ENCODE measurements at places on chromosomes 11 and 22.

GRCh38 chr22:24695060-24695459, 79.5 kb downstream of the PIWIL3 start:
- no peak for DNase-seq

DNA sequence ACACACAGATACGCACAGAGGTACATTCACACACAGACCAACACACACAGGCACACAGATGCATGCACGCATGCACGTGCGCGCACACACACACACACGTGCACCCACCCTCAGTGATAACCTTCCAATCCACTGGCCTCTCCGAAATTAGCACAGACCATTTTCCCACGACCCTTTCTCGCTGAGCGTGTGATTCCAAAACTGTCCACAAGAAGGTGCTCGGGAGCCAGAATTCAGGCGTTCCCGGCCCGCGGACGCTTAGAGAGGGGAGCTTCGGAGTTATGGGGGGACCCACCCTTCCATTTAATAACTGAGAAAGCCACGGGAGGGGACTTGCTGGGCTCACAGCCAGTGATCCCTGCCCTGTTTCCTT, 33.8 kb upstream of the SLC35C1 start:
- DNase-seq, result peak; percentile 80

GRCh38 chr22:41920271-41920976, 5.5 kb upstream of the SHISA8 start:
- no peak for DNase-seq

GRCh38 chr11:47511917-47512316, 41.0 kb downstream of the CELF1 start:
- DNase-seq, result no peak

GRCh38 chr11:92180664-92181251, 43.9 kb upstream of the FAT3 start:
- no peak for DNase-seq

DNA sequence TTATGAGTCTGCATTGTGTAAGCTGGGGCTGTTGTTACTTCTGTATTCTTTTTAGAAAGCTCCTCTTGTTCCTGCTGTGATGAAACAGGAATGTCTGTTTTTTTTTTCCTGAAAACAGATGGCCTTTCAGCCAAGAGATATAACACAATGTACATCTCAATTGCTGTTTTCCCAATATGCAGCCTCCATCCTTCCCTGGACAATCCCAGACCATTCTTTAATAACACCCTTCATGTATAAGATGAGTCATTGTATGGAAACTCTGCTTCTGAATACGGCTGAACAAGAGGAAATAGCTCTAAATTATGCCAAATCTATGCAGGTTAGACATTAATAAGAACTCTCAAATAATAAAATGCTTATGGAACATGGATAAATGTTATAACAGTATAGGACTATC, 60.2 kb upstream of the LRRC4C start:
- DNase-seq, result no peak

GRCh38 chr22:21444701-21445436, 22.3 kb upstream of the TMEM191C start:
- DNase-seq, result no peak

DNA sequence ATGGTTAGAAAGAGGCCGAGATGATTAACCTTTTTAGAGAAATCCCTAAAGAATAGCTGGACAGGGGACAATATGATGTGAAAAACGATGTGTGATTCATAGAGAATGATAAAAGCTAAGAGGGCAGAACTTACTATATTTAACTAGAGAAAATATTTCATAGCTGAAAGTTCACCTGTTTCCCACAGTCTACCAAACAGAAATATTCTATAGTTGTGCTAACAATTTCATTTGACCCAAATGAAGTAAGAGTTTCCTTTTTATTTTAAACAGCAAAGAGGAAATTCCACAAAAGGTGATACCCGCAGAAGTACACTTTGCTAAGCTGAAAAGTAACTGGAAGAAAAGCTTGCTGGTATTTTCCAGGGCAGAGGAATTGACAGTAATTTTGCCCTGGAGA, 26.7 kb downstream of the ALKBH8 start:
- DNase-seq, result no peak

GRCh38 chr11:69062873-69063651, 14.3 kb downstream of the TPCN2 start:
- DNase-seq, result no peak

GRCh38 chr11:87871056-87871455, 304.2 kb downstream of the RAB38 start:
- DNase-seq, result no peak

- peak; percentile 32 for DNase-seq
Observed at GRCh38 chr11:10379022-10379421, 74.1 kb downstream of the ADM start.

DNA sequence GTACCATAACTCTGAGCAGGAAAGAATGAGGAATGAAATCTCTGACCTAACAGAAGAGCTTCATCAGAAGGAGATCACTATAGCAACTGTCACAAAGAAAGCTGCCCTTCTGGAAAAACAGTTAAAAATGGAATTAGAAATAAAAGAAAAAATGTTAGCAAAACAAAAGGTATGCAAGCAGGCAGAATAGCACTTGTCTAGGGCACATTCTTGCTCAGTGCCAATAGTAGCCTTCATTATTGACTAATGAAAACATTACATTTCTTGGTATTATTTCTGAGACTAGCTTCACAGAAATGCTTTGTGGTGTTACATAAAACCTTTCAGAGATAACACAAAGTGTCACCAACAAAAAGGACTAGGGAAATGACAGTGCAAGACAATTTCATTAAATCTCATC, 63.9 kb downstream of the DEUP1 start:
- DNase-seq, result no peak

DNA sequence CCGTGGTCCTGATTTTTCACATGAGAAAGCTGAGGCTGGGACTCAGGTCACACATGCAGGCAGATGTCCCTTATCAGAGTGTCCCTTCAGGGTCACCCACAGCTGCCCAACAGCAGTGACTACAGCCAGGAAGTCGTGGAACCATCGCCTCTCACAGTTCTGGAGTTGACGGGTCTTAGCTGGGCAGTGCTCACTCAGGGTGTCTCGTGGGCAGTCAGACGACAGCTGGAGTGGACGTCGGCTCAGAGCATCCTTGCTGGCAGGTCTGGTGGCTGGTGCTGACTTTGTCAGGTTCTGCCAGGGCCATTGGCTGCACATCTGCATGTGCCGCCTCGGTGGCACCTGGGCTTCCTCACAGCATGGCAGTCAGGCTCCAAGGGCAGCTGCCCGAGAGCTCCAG, 35.6 kb upstream of the TH start:
- no peak for DNase-seq

DNA sequence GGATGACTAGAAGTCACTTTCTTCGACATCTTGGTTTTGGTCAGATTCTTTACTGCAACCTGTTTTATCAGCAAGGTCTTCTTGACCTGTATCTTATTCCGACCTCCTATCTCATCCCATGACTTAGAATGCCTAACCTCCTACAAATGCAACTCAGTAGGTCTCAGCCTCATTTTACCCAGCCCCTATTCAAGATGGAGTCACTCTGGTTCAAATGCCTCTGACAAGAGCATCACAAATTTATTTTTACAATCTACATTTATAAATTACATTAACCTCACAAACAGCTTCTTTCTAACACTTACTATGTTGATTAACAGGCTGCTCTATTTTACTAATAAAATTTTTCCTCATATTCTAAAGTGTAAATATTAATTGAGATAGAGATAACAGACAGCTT, 867.0 kb upstream of the CNTN5 start:
- no peak for DNase-seq

Measured in neuronal stem cell (in vitro differentiated cells).